Foreskin keratinocyte (primary cell): ENCODE measurements at places on chromosomes 3 and 15. TPM values are rescaled to one million over a fixed set of nuclear protein-coding genes. Genes with fewer than 3 reads are reported as not detected.

The LDHAL6B gene
- total RNA-seq, result not detected in 2 replicates

GRCh38 chr3:59257506-59257905 lies 207.7 kb upstream of the CFAP20DC start:
- no peak for DNase-seq

GRCh38 chr15:68598171-68599152 lies 19.7 kb downstream of the CORO2B start:
- no peak for DNase-seq

The GOLGA6D gene
- total RNA-seq, result not detected in 2 replicates

- no peak for DNase-seq
Observed at GRCh38 chr15:84810073-84810840, 6.9 kb upstream of the ALPK3 start.
